ENCODE measurements at places on chromosomes 6 and 20. TPM values are rescaled to one million over a fixed set of nuclear protein-coding genes. Genes with fewer than 3 reads are reported as not detected.

PLG gene
- total RNA-seq: not detected

ELOVL2 gene
- total RNA-seq: 0.05 TPM

BRD2 gene
- 108 TPM for total RNA-seq

DNA sequence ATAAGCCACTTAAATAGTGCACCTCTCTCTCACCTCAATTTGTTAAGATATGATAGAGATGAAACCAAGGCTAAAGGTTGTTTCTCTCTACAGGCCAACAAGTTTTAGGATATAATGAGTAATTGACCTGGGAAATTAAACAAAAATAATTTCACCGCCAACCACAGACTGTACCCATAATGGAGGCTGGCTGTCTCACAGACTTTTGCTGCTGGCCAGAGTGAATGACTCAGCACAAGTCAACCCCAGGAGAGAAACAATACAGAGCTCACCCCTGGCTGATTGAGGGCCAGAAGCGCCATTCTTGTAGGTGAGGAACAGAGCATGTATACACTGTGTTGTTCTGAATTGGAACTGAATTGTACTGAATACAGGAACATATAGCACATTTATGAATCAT is 99.9 kb downstream of the CAP2 start:
- DNase-seq: peak; percentile 81

GRCh38 chr6:71468841-71469700 is 180.5 kb downstream of the OGFRL1 start:
- peak; percentile 81 for DNase-seq

DNA sequence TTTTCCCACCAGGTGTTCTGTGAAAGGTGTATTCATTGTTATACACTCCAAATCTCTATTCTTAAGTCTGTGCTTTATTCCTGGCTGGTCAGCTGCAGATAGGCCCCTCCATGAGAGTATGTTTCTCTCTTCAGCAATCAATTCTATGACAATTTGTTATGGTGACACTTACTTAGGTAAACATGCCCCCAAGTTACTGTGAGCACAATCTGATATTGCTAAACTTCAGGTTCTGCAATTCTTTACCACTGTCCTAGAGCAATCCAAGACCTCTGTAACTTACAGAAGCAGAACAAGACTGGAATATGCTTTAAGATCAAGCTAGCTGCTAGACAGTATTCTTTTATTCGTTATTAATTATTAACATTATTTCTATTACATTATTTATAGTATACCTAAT is 391.9 kb downstream of the FRK start:
- DNase-seq: no peak

DNA sequence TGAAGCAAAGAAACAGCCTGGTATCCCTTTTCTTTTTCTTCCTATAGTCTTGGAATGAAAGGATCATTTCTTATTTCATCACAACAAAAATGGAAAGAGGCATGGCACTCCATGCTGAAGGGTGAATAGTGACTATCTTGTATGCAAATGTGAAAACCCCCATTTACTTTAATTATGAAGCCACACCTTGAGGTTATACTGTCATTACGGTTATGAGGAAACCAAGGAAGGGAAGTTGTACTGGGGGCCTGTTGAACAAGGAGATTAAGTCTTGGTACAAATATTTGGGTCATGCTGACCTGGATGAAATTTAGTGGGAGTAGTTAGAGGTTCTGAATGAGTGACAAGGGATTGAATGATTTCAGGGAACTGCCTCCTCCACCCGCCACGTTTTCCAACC is 8.7 kb upstream of the STXBP5 start:
- DNase-seq: no peak

- peak; percentile 81 for DNase-seq
Measured at GRCh38 chr6:79733388-79733787, 102.3 kb downstream of the SH3BGRL2 start.

GRCh38 chr20:36467076-36467999 is 74.0 kb upstream of the MYL9 start:
- DNase-seq: peak; percentile 70
